ENCODE measurements at places on chromosomes 6 and 20.

DNA sequence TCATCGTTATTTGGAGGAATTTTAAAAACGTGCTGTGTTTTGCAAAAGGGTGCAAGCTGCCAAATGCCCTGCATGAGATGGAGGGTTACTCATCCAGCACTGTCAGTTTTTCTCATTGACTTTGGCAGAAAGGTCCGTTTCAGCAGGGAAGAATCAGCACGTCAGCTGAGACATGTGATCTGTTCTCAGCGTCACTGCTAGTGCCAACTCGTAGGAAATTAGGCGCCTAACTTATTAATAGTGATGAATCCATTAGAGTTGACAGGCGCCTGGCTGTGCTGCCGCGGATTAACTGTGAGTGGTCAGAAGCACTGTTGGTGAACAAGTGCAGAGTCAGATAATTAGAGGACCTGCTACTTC lies 175.5 kb upstream of the FOXQ1 start:
- ATAC-seq = no peak

DNA sequence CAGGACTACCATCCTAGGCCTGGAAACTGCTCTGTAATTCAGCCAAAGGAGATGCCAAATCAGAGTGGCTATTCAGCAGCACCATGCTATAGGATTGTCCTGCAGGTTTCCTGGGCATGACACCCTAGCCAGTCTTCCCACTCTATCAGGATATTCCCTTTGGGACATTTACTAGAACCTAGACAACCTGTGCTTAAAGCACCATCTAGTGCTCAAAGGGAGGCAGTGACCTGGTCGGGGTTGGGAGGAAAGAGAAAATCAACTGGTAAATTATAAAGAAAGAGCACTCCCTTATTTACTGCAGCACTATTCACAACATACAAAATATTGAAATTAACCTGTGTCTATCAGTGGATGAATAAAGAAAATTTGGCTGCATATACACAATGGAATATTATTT lies 67.2 kb upstream of the SMLR1 start:
- ATAC-seq = no peak

- no peak for ATAC-seq
These were observed 616.9 kb upstream of the MAN1A1 start for GRCh38 chr6:119966484-119966883.

- ATAC-seq = no peak
These were observed 60.4 kb upstream of the EDN3 start for GRCh38 chr20:59240006-59240405.

DNA sequence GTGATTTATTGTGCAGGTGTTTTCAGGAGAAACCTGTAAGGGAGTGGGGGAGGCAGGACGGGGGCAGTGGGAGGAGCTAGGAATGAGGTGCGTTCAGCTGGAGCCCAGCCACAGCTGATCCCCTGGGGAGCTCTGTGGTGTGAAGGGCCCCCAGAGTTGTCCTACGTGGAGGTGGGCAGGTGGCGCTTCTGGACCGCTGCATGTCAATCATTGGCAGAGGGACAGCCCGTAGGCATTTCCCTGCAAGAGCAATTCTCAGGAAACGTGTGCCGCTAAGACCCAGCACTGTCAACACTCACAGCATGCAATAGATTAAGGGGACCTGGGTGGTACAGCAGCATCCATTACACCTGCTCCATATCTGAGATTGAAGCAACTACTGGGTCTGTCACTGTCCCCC lies 88.0 kb downstream of the PRND start:
- ATAC-seq = peak; percentile 2

- no peak for ATAC-seq
These were observed 137.2 kb upstream of the ARMC2 start for GRCh38 chr6:108711071-108711470.

- no peak for ATAC-seq
These were observed 56.0 kb downstream of the OTOR start for GRCh38 chr20:16803965-16804792.

GRCh38 chr6:14290041-14290771 lies 172.6 kb downstream of the CD83 start:
- no peak for ATAC-seq
